Endothelial cell of umbilical vein (primary cell): ENCODE measurements at places on chromosomes 3 and 15.

- DNase-seq, result no peak
Measured at GRCh38 chr3:61594144-61594963, 33.0 kb downstream of the PTPRG start.

- peak; percentile 90 for DNase-seq
Measured at GRCh38 chr3:4985330-4986174, 6.3 kb downstream of the BHLHE40 start.

- DNase-seq, result peak; percentile 19
Measured at GRCh38 chr3:195774917-195775316, 36.8 kb downstream of the MUC4 start.

DNA sequence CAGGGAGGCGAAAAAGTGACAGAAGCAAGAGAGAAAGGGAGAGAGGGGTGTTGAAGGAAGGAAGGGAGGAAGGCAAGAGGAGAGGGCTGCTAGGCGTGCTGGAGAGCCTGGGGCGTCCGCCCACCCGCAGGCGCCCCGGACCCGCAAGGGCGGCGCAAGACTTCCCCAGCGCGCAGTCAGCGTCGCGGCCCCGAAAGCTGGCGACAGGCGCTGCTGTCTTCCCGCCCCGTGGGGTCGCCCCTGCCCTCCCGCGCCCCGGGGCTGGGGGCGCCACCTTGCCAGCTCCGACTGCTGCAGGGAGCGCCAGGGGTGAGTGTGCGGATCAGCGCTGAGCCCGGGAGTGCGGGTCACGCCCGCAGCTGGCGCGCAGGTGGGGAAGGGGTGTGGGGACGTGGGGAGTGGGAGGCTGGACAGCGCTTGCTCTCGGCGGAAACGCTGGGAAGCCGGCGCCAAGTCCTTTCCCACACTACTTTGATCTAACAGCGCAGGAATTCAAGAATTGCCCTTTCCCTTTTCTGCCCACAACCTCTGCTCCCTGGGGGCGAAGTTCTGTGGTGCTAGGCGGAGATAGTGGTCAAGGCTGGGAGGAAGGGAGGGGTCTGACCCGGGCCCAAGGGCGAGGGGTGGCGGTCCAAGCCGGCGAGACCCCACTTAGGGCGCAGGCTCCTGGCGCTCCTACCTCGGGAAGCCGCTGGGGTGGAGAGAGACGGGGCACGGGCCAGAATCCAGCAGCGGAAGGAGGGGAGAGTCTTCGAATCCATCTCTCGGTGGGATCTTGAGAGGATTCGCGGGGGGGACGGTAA is 266.1 kb downstream of the CGGBP1 start:
- no peak for DNase-seq

DNA sequence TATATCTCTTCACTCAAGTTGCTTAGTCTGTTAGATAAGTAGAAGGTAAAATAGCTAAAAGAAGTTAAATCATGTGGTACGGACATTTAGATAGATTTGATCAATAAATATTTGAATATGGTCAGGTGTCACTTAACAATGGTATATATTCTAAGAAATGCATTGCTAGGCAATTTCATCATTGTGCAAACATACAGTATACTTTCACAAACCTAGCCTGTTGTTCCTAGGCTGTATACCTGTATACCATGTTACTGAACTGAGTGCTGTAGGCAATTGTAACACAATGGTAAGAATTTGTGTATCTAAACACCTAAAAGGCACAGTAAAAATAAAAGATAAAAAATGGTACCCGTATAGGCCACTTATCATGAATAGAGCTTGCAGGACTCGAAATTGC is 112.8 kb upstream of the CGNL1 start:
- DNase-seq, result no peak

DNA sequence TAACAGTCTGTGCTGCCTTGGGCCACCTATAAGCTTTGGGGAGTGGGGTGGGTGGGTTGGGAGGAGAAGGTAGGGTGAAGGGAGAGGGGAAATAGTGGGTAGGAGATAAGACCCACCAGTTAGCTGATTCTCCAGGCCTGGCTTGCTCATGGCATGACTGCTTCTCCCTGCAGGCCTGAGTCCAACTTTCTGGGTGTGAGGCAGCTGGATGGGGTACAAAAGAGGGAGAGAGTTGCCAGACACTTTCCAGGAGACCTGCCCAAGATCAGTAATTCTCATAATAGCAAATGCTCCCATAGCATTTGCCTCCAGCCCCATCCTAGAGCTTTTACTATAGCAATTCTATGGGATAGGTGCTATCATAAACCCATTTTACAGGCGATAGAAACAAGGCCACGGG is 7.7 kb downstream of the CGNL1 start:
- no peak for DNase-seq

- DNase-seq, result no peak
Measured at GRCh38 chr3:161413855-161414210, 42.5 kb upstream of the SPTSSB start.

DNA sequence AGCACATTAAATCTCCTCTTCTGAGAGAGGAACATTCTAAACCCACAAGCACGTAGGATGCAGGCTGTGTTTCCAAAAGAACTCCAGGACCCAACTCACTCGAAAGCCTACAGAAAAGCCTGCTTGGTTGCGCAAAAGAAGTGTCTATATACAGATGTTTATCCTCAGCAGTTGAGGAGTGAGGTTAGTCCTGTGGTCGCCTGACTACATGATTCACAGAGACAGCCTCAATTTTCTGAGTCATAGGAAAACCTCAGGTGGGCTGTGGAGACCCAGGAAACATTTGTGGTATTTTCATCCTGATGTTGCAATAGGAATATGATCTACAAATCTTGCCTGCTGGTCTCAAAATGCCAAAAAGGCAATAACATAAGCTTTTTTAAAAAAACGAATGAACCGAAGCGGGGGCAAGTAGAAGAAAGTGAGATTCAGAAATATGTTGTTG is 183.8 kb upstream of the THRB start:
- no peak for DNase-seq

DNA sequence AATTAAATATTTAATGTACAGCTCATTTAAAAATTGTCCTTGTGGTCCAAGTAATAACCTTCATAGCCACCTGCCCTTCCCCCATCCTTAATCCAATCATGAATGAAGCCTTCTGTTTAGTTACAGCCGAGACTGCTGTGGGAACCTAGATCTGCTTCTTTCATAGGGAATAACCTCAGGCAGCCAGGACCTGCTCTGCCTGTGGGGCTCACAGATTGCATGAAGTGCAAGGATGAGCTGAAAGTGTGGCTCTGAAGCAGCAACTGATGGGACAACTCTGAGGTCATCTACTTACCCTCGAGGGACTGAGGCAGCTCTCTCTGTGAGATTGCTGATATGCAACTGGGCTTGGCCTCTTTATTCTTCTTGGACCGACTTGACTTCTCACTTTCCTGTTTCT is 169.8 kb downstream of the POTEB3 start:
- no peak for DNase-seq

GRCh38 chr3:150249779-150250470 is 158.2 kb upstream of the TSC22D2 start:
- no peak for DNase-seq

GRCh38 chr15:73593304-73594074 is 39.7 kb downstream of the NPTN start:
- peak; percentile 24 for DNase-seq

DNA sequence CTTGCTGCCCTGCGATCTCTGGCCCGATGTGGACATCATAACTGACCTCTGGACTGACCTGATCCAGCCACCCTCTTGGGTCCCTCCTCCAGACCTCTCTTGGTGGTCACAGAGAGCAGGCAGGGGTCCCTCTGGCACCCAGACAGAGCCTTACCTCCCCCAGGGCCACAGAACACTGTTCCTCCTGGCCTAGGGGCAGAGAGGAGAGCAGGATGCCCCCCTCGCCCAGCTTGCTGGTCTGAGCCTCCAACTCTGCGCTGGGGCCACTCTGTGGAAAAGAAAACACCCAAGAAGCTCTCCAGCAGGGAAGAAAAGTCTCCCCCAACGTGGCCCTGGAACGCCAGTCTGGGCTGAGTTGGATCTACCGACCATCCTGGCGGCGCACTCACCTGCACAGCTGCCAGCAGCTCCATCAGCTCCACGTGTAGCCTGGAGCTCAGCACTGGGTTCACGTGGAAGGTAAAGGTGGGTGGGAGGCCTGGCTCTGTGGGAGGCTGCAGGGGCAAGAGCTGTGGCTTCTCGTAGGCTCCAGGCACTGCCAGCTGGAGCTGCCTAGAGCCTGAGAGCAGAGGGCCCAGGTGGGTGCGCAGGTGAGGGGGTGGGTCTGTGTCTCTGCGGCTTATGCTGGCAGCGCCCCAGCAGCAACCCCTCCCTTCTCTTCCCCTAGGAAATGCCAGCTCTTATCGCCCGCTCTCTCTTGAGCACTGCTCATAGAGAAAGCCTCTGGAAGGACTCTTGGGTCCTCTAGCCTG is 6.0 kb downstream of the PLA2G4F start:
- no peak for DNase-seq

GRCh38 chr3:179806177-179806576 is 153.3 kb downstream of the USP13 start:
- no peak for DNase-seq

GRCh38 chr15:48602358-48603122 is 43.0 kb downstream of the FBN1 start:
- peak; percentile 91 for DNase-seq

GRCh38 chr15:70084461-70084860 is 13.3 kb downstream of the TLE3 start:
- DNase-seq, result no peak
